ENCODE measurements at places on chromosomes 1 and 21. TPM values are rescaled to one million over a fixed set of nuclear protein-coding genes. Genes with fewer than 3 reads are reported as not detected.

- no peak for DNase-seq
Observed at GRCh38 chr1:61085206-61085982, 3.0 kb downstream of the NFIA start.

Gene CCDC27
- not detected for total RNA-seq

GRCh38 chr1:109642626-109643025, 13.3 kb upstream of the GSTM4 start:
- DNase-seq: no peak

Gene DNAJC28
- 0.61 TPM for total RNA-seq

DNA sequence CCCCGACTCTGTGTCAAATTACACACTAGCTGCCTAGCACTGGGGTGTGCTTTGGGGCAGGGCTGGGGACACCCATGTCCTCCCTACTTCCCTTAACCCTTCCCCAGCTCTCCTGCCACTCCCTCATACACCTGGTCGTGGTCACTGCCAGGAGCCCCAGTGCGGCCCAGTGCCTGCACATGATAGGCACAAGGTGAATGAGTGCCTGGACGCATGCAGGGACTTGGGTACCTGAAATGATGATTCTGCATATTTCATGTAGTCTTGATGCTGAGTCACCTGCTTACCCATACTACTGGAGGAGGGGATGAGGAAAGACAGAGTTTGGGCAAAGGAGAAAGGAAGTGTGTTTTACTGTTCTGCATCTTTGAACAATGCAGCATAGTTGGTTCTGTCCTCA, 1.5 kb upstream of the VANGL2 start:
- no peak for DNase-seq

Gene ADGRL2
- total RNA-seq: 13.5 TPM

DNA sequence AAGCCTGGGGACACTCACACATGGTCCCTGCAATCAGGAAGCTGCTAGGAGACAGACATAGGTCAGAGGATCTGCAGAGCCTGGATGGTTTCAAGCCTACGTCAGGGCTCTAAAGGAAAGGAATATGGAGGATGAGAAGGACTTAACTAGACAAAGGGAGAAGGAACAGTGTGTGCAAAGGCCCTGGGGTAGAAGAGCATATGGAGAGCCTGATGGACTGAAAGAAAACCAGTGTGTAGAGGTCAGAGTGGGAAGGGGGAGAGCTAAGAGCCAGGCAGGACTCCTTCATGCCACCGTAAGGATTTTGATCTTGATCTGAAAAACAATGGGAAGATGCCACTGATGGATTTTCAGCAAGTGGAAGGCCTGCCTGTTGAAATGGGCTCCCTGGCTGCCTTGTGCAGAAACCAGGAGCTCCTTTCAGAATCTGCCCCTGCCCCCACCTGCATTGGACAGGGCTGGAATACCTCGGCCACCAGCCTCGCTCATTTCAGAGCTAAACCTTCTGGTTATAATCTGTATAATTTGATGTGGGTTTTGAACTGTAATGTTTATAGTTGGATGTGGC, 8.6 kb downstream of the FHAD1 start:
- DNase-seq: no peak

GRCh38 chr1:56258371-56258770, 321.0 kb downstream of the PLPP3 start:
- no peak for DNase-seq

DNA sequence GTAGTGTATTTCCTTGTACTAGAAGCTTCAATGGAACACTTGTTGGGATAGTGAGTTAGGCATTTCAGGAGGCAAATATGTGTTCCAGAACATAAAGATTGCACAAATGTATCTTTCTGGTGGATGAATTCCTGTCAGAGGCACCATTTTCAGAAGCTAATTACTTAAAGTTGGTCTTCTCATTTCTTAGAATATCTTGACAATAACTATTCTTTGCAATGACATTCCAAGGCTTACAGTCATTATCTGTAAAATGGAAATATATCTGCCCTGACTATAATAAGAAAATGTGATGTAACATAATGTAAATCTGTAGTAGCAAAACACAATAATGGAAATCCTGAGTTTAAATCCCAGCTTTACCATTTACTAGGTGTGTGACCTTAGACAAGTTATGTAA, 2.7 kb downstream of the VCAM1 start:
- DNase-seq: no peak

GRCh38 chr1:32903991-32904785, 3.0 kb upstream of the TMEM54 start:
- no peak for DNase-seq

Gene LYST
- 8.7 TPM for total RNA-seq

GRCh38 chr1:29460694-29461093, 224.4 kb downstream of the PTPRU start:
- DNase-seq: no peak

GRCh38 chr1:118122234-118123004, 62.6 kb downstream of the SPAG17 start:
- no peak for DNase-seq

- no peak for DNase-seq
Observed at GRCh38 chr21:45104560-45104959, 30.2 kb downstream of the ADARB1 start.

Measured in NCI-H460 (cell line).